ENCODE measurements at places on chromosomes 5 and 9.

DNA sequence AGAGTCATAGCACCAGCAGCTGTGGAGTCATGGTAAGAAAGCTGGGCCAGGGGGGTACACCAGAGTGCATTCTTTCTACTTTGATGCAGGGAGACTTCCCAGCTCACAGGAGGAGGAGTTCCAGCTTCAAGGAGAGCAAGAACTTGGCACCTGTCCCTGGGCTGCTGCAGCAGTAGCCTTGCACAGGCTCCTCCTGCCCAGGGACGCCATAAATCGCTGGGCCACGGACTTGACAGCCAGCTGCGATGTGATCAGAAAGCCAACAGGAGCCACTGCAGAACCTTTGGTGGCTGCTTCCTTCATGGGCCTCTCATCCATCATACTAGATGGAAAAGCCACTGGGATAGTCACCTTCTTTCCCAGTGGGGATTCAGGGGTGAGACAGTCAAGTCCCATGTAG lies 234.7 kb downstream of the NMUR2 start:
- DNase-seq: no peak

DNA sequence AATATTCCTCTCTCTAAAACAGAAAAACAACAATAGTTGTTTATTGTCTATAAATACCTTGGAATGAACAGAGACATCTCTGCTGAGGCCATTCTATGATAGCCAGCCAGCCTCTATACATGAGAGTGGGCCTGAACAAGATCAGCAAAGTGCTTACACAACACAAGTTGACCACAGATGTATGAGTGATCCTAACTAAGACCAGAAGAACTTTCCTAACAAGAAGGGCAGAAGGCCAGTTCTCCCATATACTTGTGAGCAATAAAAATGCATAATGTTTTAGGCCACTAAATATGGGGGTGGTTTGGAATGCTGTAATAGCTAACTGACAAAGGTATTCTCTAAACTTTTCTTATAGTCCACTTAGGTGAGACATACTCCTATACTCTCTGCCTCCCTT lies 345.7 kb downstream of the SPATA31D1 start:
- DNase-seq: no peak

DNA sequence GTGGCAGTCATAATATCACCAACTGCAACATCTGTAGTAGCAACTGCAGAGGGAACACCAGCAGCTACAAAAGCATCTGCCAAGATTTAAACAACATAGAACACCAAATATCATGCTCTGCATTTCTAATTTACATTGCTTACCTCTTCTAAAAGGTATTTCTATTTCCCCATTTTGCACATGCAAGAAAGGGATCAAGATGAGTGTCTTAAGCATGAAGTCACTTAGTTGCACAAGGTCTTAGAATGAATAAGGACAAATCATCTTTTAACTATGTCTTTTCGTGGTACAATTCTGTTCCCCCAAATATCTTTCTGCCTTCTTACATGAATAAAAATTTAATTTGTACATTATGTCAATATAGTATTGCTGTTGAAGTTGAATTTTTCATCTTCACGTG lies 1746.4 kb downstream of the EFNA5 start:
- no peak for DNase-seq

- DNase-seq: no peak
These were observed 61.0 kb downstream of the INVS start for GRCh38 chr9:100160021-100160420.

Measured in activated CD8-positive, alpha-beta memory T cell treated with anti-CD3 and anti-CD28 coated beads for 24 hours (primary cell).